Omental fat pad (tissue), 4 donors: ENCODE measurements at places on chromosomes 16 and 17. TPM values are rescaled to one million over a fixed set of nuclear protein-coding genes. Genes with fewer than 3 reads are reported as not detected.

GRCh38 chr16:75462806-75463205 is 1.7 kb downstream of the TMEM170A start:
- no peak for DNase-seq

DNA sequence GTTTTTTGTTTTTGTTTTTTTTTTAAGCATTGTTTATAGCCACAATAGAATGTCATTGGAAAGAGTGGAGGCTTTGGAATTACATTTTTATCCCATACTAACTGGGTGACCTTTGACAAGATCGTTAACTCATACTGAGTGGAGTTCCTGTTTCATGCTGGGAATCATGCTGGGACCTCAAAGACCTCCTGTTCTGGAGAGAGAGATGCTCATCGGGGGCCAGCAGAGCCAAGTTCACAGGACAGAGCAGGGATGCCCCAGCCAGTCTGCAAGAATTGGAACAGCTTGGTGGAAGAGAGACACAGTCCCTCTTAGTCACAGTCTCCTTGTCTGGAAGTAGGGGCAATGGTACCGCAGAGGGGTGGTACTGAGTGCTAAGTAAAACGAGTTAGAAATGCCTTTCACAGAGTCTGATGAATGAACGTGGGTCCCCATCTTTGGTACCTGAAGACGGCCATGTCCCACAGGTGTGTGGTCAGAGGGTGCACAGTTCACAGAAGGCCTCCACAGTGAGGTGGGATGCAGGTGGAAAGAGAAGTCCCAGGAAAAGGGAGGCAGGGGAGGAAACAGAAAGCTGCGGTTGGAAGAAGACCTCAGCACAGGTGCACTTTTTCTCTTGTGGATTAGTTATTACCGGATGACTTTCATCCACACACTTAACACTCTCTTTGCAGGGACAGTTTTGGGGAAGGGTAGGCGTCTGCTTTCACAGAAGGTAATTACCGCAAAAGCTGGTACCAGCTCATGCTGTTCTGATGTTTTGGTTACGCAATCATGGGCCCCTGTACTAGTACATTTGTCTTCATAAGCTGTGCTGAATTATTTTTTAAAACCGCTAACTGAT is 147.8 kb downstream of the PRKCA start:
- DNase-seq, result no peak

DNA sequence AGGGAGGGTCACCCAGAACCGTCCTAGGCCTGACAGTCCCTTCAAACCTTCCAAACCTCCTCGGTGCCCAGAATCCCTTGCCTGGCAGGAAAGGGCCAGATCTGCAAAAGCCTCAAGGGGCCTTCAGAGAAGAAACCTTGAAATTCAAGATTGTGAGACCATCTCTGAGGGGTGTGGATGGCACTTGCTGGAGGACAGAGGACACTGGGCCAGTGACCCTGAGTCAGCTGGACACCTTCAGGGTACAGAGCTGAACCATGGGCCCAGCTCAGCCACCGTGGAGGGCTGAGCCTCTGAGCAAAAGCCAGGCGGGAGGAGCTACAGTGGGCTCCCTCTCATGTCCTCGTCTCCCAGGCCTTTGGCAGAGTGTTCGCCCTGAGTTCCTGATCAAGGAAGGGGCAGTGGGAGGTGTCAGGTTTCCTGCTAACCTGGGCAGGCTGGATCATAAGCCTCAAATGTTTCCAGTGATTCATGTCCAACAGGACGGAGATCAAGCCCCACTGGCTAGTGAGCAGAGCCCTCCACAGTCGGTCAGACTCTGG is 3.0 kb downstream of the PDILT start:
- DNase-seq, result no peak

DNA sequence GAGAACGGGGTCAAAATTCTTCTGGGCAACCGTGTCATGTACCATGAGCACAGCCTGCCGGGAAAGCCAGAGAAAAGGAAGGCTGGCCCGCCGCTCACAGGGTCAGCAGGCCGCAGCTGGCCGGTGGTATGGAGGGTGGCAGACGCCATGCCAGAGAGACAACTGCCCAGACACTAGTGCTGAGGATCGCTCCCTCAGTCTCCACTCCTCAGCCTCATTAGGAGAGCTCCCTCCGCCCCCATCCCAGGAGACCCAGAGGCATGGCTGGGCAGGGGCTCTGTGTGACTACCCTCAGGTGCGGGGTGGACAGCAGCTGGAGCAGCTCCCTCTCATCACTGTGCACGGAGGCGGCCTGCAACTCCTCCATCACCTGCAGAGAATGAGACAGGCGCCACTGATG is 3.2 kb downstream of the MPP3 start:
- DNase-seq, result no peak

The PIGL gene
- 62.4 TPM for total RNA-seq

The SLC5A11 gene
- total RNA-seq, result not detected
